ENCODE measurements at places on chromosomes 6 and 20. TPM values are rescaled to one million over a fixed set of nuclear protein-coding genes. Genes with fewer than 3 reads are reported as not detected.
A peak's percentile ranks its signal among the peaks of the same experiment; 100 is the strongest.

GRCh38 chr6:121848523-121849255, 413.2 kb downstream of the GJA1 start:
- DNase-seq: no peak

MYLK4 gene
- 0.71 TPM for total RNA-seq

HSPA12B gene
- not detected for total RNA-seq

GRCh38 chr20:17904027-17904426, 64.6 kb downstream of the SNX5 start:
- DNase-seq: peak; percentile 45

DNA sequence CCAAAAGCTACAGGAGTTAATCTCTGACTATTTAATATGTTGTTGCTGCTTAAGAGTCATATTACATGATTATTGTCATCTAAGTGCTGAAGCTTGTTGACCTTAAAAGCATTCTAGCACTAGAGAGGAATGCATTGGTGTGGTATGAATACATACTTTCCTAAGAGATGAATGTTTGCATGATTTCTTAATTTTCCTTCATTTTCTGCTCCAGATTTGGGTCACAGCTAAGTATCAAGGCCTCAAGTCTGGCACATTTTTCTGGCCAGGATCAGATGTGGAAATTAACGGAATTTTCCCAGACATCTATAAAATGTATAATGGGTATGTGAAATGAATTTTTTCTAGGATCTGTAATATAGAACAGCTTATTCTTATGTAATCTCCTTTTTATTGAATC, 53.6 kb downstream of the ENPP1 start:
- no peak for DNase-seq

DNA sequence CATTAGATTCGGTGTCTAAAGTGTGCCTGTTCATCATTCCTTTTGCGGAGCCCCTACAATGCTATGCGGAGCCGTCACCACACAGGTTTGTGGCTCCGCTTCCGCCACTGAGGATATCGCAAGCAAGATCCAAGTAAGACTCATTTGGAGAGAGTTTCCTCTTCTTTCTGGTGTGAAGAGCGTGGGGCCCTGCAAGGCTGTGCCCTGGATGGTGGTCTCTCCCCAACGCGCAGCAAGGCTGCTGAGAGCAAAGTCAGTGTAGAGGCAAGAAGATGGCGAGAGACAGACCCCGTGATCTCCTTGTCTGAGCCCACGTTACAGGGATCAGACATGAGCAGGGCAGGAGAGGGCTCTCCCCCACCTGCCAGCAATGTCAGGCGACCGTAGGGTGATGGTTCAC, 96.3 kb upstream of the AFDN start:
- DNase-seq: no peak

OXT gene
- total RNA-seq: 1.8 TPM

DNA sequence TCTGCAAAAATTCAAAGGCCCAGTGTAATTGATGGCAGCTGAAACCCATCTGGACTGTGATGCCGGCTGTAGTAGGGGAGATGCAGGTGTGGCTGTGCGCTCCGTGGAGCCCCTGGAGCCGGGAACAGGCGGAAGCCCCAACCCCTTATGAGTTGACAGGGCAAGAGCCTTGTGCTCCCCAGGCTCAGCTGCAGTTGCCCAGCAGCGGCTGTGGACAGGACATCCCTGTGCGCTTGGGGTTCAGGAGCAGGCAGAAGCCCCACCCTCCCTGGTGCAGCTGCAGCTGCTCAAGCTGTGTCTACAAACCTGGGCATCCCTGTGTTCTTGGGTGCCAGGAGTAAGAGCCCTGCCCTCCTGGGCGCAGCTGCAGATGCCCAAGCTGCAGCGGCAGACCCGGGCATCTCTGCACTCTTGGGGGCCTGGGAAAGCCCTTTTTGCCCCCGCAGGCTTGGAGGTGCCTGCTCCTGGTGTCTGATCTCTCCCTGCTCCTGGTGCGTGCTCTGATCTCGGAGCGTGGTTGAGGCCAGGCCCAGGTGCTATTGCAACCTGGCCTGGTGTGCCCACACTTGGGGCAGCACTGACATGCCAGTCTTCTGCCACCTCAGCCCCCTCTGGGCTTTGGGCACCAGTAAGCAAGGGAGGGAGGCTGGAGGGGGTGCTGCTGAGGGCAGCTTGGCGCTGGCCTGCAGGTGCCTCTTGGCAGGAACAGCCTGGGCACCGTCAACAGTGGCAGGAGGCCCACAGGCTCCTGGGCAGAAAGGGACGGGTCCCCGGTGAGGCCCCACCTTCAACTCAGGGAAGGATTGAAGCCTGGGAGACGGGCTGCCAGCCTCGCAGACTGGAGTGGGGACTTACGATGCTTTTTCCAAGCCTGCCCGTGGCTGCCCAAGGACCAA, 30.3 kb downstream of the OR2J2 start:
- DNase-seq: no peak

DNA sequence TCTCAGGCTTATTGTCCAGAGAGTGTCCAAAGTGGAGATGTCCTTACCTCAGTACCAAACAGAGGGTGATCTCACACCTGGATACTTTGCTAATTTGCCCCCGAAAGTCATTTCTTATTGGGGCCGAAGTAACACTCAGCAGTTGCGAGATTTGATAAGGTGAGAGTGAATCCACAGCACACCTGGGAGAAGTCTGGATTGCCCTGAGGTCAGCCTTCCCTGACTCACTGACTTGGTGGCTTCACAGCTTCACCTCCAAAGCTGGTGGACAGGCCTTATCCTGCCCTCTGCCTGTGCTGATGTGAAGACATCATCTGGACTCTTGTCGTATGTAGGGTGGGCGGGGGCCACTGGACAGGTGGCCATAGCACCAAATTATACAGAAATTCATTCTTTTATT, 101.9 kb upstream of the ARMC2 start:
- DNase-seq: no peak

SOBP gene
- total RNA-seq: 0.19 TPM

All from CD8-positive, alpha-beta T cell (primary cell).